ENCODE measurements at places on chromosomes 5 and 9. TPM values are rescaled to one million over a fixed set of nuclear protein-coding genes. Genes with fewer than 3 reads are reported as not detected.
A peak's percentile ranks its signal among the peaks of the same experiment; 100 is the strongest.

Gene FAM13B
- 10.2 TPM for total RNA-seq

DNA sequence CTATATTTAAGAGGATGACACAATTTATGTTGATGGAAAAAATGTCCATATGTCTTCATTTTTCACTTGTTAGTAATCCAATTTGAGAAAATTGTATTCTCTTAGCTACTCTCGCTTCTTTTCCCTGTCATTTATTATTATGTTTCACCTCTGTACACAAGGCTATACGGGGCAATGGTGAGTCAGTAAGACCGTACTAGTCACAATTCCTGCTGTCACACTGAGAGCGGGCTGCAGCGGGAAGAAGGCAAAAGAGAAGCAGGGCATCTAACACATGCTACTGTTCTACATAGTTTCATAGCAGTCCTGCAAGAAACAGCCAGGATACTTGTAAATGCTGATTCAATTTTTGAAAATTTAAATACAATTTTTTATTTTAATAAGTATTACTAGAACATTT lies 23.3 kb upstream of the PRDM9 start:
- no peaks in the 10 kb centered on the region for H3K27me3 ChIP-seq
- H3K4me1 ChIP-seq = no peaks in the 10 kb centered on the region
- H3K36me3 ChIP-seq = no peaks in the 10 kb centered on the region
- no peak overlapping the region for H3K4me3 ChIP-seq
- H3K27ac ChIP-seq = no peak overlapping the region

Gene TSLP
- total RNA-seq = 0.54 TPM

- no peak overlapping the region for H3K27ac ChIP-seq
- H3K4me3 ChIP-seq = no peak overlapping the region
- no peaks in the 10 kb centered on the region for H3K36me3 ChIP-seq
- H3K27me3 ChIP-seq = peaks cover 10% of the 10 kb centered on the region
Measured at GRCh38 chr9:90219548-90220118, 423.0 kb downstream of the DIRAS2 start.

Gene UBE2QL1
- not detected for total RNA-seq

DNA sequence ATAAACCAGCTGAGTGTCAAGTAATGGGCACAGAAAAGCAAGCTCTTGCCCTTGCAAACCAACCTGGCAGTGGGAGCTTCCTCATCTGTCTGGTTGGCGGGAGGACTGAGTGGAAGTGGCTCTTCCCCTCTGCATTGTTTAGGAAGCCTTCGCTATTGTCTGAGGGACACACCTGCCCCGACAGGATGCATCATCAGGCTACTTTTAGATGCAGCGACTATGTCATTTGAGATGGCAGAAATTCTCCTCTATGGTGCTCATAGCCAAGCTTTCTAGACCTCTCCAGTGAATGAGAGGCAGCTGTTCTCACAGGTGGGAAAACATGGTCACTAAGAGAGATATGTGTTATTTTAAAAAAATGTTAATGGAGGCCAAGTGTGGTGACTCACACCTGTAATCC lies 104.0 kb downstream of the DOCK8 start:
- H3K36me3 ChIP-seq = peaks cover 38% of the 10 kb centered on the region
- H3K4me3 ChIP-seq = no peak overlapping the region
- no peak for DNase-seq
- H3K27me3 ChIP-seq = no peaks in the 10 kb centered on the region
- H3K27ac ChIP-seq = no peak overlapping the region

GRCh38 chr5:98769210-98769958 lies 4.1 kb upstream of the RGMB start:
- peaks cover under 1% of the 10 kb centered on the region for H3K36me3 ChIP-seq
- H3K27me3 ChIP-seq = peaks cover 38% of the 10 kb centered on the region
- H3K4me3 ChIP-seq = peak overlapping the region; percentile 76
- H3K27ac ChIP-seq = no peak overlapping the region

- H3K27ac ChIP-seq = no peak overlapping the region
- peaks cover 15% of the 10 kb centered on the region for H3K4me1 ChIP-seq
- H3K36me3 ChIP-seq = no peaks in the 10 kb centered on the region
- no peak overlapping the region for H3K4me3 ChIP-seq
- H3K27me3 ChIP-seq = peaks cover 11% of the 10 kb centered on the region
Measured at GRCh38 chr9:109467936-109468335, 30.2 kb downstream of the PTPN3 start.

DNA sequence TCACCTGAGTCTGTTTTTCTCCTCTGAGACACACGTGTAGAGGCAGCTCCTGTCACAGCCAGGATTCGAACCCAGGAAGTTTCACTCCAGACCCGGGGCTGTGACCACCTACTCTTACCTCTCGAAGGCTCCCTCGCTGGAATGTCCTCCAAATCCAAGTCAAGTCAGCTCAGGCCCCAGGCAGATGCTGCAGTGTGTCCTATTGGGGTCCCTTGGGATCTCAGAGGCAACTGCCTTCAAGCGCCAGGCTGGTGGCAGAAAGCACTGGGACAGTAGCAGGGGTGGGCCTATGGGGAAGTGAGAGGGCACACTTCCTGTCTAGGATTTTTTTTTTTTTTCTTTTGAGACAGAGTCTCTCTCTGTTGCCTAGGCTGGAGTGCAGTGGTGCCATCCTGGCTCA lies 762 bp upstream of the ST6GALNAC4 start:
- peak overlapping the region; percentile 76 for H3K4me3 ChIP-seq
- peaks cover 6% of the 10 kb centered on the region for H3K36me3 ChIP-seq
- peak overlapping the region; percentile 69 for H3K27ac ChIP-seq
- DNase-seq = no peak

Gene SLC27A4
- total RNA-seq = 10.2 TPM

Gene MSX2
- total RNA-seq = not detected

Gene TAL2
- not detected for total RNA-seq

Gene LCN2
- not detected for total RNA-seq

GRCh38 chr5:44632344-44632743 lies 176.4 kb upstream of the MRPS30 start:
- no peak for DNase-seq
- no peaks in the 10 kb centered on the region for H3K36me3 ChIP-seq
- H3K4me1 ChIP-seq = no peaks in the 10 kb centered on the region
- no peak overlapping the region for H3K4me3 ChIP-seq
- no peaks in the 10 kb centered on the region for H3K27me3 ChIP-seq
- H3K27ac ChIP-seq = no peak overlapping the region

- peak; percentile 61 for DNase-seq
- peak overlapping the region; percentile 49 for H3K27ac ChIP-seq
- H3K27me3 ChIP-seq = no peaks in the 10 kb centered on the region
- H3K4me3 ChIP-seq = no peak overlapping the region
- peaks cover 7% of the 10 kb centered on the region for H3K4me1 ChIP-seq
Measured at GRCh38 chr9:35726931-35727330, 5.1 kb downstream of the TLN1 start.

DNA sequence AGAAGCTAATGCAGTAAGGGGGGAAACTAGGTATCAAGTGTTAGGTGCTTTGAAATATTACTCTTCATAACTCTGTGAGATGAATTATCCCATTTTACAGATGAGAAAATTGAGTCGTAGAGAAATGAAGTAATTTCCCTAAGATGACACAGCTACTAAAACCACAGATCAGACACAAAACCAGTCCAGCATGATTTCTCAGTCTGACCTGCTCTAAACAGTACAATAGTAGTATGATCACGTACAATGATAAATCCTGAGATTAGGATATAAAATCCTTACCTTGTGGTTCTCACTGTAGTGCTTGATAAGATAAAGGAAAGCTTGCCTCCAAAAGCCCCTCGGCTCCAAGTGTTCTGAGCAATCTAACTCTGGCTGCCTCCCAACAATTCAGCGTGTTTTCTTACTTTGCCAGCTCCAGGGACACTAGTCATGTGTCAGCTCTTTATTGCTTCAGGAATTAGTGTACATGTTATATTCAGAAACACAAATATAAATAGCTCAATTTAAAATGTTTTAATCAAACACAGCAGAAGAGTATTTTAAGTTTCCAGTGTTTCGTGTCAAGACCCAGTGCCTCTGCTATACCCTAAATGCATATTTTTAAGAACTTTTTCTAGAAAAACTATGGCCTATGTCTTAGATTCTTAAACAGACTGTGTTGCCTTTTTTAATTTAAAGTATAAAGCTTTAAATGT lies 243.6 kb downstream of the DENND1A start:
- H3K4me3 ChIP-seq = no peak overlapping the region
- peaks cover 13% of the 10 kb centered on the region for H3K36me3 ChIP-seq
- H3K27ac ChIP-seq = no peak overlapping the region
- H3K4me1 ChIP-seq = peaks cover 48% of the 10 kb centered on the region
- no peak for DNase-seq

GRCh38 chr5:94544875-94545547 lies 73.4 kb downstream of the KIAA0825 start:
- H3K4me3 ChIP-seq = no peak overlapping the region
- no peak overlapping the region for H3K27ac ChIP-seq
- DNase-seq = no peak
- no peaks in the 10 kb centered on the region for H3K4me1 ChIP-seq

DNA sequence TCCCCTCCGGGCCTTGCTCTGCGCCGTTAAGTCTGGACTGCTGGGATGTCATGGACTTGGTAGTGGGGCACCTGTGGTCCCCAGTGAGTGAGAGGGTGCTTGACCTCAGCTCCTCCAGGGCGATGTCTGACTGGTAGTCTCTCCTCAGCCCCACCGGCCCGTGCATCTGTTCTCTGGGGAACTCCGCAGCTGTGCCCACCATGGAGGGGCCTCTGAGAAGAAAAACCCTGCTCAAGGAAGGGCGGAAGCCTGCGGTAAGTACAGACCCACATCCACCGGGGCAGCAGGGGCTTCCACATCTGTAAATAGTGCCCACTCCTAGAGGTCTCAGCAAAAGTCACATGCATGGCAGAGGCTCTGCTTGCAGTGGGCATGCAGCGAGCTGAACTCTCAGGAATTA lies 52.6 kb upstream of the GARNL3 start:
- no peaks in the 10 kb centered on the region for H3K36me3 ChIP-seq
- no peak overlapping the region for H3K27ac ChIP-seq
- H3K27me3 ChIP-seq = no peaks in the 10 kb centered on the region
- no peak for DNase-seq
- no peak overlapping the region for H3K4me3 ChIP-seq

Gene ERBIN
- 52.3 TPM for total RNA-seq

DNA sequence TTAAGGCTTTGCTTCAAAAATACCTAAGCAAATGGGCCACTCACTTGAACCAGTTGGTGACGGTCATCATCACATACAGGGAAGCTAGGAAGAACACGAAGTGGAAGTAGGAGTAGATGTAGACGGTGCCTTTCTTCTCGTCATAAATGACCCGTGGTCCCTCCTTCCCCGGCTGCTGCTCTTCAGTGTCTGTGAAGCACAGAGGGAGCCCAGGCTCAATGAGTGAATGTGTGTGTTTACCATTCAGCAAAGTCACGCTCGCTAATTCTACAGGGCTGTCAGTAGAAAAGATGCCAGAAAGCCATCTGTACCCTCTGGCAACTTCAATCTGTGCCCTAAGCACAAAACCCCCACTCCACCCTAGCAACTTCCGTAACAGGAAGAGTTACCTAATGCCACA lies 109.8 kb downstream of the SERINC5 start:
- no peaks in the 10 kb centered on the region for H3K27me3 ChIP-seq
- H3K4me1 ChIP-seq = peaks cover 63% of the 10 kb centered on the region
- peaks cover 67% of the 10 kb centered on the region for H3K36me3 ChIP-seq
- H3K27ac ChIP-seq = no peak overlapping the region

DNA sequence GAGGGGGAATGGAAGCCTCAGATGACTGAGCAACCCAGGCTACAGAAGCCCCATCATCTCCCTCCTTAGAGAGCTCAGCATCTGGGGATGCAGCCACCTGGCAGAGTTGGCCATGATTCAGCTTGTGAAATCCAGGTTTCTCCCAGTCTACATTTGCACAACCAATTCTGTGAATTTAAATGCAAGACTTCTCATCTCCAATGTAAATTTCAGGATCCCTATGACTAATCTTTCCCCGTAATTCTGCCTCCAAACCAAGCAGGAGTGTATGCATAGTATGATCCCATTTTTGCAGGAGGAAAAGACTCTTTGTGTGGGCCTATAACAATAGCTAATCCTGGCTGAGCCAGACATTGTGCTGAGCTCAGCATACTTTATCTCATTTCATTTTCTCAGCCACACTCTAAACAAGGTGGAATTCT lies 59.6 kb upstream of the IL17B start:
- H3K27ac ChIP-seq = no peak overlapping the region
- no peaks in the 10 kb centered on the region for H3K27me3 ChIP-seq
- H3K4me3 ChIP-seq = no peak overlapping the region

- no peaks in the 10 kb centered on the region for H3K4me1 ChIP-seq
- H3K27me3 ChIP-seq = peaks cover 40% of the 10 kb centered on the region
- no peaks in the 10 kb centered on the region for H3K36me3 ChIP-seq
- no peak overlapping the region for H3K27ac ChIP-seq
- H3K4me3 ChIP-seq = no peak overlapping the region
Measured at GRCh38 chr9:137987244-137988030, 109.9 kb downstream of the CACNA1B start.

DNA sequence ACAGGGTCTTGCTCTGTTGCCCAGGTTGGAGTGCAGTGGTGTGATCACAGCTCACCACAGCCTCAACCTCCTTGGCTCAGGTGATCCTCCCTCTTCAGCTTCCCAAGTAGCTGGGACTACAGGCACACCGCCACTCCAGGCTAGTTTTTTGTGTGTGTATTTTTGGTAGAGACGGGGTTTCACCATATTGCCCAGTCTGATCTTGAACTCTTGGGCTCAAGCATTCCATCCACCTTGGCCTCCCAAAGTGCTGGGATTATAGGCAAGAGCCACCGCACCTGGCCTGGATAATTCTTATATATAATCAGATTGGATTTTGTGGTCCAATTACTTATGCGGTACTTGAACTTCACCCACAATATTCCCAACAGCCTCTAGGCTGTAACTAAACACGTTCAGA lies 19.8 kb downstream of the CCDC69 start:
- no peak for DNase-seq
- no peak overlapping the region for H3K27ac ChIP-seq
- peaks cover 46% of the 10 kb centered on the region for H3K4me1 ChIP-seq
- H3K27me3 ChIP-seq = no peaks in the 10 kb centered on the region
- H3K36me3 ChIP-seq = peaks cover 5% of the 10 kb centered on the region
- H3K4me3 ChIP-seq = no peak overlapping the region
